ENCODE measurements at places on chromosomes 1 and 21. TPM values are rescaled to one million over a fixed set of nuclear protein-coding genes. Genes with fewer than 3 reads are reported as not detected.

The KCNQ4 gene
- total RNA-seq, result 3.0 TPM

The LCE1C gene
- not detected for total RNA-seq

The TAL1 gene
- not detected for total RNA-seq

The LAPTM5 gene
- total RNA-seq, result not detected

The SH2D1B gene
- not detected for total RNA-seq

The SLFNL1 gene
- total RNA-seq, result 0.14 TPM

The RGS13 gene
- total RNA-seq, result not detected

The GREM2 gene
- 0.12 TPM for total RNA-seq

- DNase-seq, result no peak
These were observed 101.5 kb upstream of the TMEM51 start for GRCh38 chr1:15051882-15052528.

DNA sequence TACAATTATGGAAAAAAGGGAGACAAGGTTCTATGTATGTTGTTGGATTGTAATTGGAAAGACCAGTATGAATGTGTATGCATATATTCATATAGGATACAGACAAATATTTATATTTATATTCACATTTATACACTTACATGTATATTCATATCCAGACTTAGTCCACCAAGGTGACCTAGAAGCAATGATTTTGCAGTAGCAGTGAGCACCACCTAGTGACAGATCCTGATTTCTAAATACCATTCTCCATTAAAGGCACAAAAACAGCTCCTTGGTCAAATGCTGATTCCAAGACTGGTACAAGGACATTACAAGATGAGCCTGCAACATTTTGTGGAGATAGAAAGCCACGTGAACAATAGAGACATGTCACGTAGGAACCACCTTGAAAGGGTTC lies 153.4 kb downstream of the SDCCAG8 start:
- DNase-seq, result peak; percentile 47

DNA sequence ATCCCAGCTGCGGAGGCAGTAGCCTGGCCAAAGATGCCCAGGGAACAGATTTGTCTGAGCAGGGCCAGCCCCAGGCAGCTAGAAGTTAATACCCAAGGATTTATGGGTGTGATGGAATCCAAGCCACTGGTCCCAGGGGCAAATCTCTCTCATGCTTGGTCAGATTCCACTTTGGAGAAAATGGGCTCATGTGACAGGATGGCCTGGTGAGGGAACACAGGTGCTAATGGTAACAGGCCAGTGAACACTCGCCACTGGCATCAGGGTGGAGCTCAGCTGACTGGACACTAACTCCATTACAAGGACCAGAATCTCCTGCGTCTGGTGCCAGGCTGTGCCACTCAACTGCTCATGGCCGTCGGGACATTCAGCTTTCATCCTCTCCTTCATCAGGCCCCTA lies 12.0 kb downstream of the MDM4 start:
- no peak for DNase-seq

GRCh38 chr1:206001476-206001888 lies 1.7 kb downstream of the RAB7B start:
- DNase-seq, result no peak

DNA sequence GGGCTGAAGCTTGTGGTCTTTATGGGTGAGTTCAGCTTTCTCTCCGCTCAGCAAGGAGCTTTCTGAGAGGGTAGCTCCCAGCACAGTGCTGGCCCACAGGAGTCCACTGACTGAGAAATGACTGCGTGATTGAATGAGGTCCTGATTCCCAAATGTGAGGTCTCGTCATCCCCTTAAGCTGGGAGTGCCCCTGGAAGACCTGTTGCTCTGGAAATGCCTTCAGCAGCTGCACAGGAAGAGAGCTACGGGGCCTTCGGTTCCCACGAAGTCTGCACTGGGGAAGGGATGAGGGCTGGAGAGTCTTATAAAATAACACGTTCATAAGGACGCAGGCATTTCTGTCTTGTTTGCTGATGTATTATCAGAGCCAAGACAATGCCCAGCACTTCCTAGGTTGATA lies 14.0 kb downstream of the TNNT2 start:
- DNase-seq, result no peak

DNA sequence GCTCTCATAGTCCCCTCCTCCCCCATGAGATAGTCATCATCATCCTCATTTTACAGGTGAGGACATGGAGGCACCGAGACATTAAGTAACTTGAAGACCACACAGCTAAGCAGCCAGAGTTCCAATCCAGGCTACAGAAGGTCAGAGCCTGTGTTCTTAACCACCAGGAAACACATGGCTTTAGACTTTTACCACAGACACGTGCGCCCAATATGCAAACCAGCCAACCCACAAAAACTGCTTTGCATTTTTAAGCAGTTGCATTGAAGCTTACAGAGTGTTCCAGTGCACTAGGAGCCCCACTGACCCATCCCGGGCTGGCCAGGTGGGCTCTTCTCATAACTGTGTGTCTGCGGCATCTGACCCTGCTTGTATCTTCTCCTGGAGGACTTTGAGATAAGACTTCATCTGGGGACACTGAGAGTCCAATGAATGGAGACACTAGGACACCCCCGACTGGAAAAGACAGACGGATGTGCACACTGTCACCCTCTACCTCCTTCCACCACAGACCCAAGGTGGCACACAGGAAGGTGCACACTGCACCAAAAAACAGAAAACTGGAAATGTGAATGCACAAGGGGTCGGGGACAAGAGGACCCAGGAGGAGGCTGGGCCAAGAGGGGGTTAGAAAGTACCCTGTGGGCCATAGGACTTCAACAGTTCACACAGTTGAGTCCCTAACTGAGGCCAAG lies 56.4 kb downstream of the ETS2 start:
- DNase-seq, result no peak

DNA sequence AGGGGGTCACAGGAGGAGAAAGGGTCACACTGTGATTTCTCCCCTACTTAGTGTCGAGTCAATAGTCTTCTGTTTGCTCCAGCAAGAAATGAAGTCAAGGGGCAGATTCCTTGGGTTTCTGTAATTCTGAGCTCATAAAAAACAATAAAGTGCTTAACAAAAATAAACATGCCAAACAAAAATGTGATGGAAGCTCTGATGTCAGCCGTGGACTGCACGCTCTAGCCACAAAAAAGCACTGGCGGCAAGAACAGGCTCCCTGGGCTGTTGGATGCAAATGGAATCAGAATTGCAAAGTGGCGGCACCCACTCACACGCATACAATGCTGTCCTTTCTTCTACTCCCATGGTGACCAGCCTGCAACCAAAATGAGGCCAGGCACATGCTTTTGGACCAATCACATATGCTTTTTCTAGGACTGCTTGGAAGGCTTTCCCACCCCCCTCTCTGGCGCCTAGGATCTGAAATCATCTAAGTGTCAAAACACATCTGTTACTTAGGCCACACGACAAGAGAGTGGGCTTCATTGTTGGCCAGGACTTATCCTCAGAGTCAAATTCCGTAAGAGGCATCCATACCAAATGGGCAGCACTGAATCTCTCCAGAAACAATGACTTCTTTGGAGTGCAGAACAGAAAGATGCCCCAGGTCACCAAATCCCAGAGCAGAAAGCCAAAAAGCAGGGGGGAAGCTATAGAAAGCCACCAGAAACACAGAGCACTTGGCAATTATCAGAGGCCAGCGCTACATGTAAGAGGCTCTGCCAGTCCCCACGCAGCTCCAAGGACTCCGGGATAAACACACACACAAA lies 9.2 kb downstream of the C1orf198 start:
- DNase-seq, result no peak

GRCh38 chr1:91546301-91546581 lies 45.6 kb downstream of the CDC7 start:
- DNase-seq, result no peak

DNA sequence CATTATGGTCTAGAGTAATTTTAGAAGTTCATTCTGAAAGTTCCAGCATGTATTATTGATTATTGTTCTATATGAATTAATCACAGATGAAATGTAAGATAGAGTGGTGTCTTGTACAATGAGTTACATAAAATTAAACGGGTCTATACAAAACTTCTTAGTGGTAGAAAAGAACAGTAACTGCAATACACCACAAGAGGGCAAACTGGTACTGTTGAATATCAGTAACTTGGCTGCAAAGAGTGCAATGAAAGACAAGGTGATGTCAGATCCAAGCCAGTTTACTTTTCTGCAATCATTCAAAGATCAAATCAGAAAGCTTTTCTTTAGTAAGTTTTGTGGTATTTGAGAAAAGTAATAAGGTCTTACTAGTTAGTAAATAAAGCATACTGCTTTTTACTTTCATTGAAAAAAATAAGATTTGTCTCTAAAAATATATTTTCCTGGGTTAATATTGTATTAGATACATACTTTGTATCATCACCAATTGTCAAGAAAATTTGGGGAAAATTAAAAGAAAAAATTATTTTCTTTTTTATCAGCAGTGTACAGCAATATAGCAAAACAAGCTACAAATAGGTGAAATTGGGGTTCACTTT lies 66.4 kb upstream of the BTG3 start:
- peak; percentile 76 for DNase-seq

GRCh38 chr1:93093332-93094006 lies 14.4 kb downstream of the MTF2 start:
- peak; percentile 73 for DNase-seq

- peak; percentile 92 for DNase-seq
These were observed 24.7 kb downstream of the HMGCS2 start for GRCh38 chr1:119743776-119744597.

DNA sequence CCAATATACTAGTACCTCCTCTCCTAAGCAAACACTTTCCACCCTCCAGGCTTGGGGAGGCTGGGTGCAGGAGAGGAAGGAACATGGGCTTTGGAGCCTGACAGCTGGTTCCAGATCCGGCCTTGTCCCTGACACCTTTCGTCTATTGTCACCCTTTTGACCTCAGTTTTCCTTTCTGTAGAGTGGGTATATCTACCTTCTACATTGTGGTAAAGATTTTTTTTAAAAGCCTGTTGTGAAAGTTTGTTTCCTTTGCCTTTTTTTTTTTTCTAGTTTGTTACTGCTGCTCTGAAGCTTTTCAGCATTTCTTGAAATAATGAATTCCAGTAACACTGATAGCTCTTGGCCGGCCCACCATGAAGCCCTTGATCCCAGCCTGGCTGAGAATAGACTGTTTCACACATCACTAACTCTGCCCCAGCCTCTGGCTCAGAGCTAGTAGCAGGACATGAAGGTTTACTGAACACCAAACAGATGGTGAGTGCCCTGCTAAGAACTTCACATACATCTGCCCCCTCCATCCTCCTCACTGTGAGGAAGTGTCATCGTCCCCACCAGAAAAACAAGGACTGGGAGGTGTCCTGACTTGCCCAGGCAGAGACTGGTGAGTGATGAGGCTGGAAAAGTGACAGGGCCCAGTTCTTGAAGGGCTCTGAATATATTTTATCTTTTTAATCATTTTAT lies 33.0 kb upstream of the ID3 start:
- no peak for DNase-seq

DNA sequence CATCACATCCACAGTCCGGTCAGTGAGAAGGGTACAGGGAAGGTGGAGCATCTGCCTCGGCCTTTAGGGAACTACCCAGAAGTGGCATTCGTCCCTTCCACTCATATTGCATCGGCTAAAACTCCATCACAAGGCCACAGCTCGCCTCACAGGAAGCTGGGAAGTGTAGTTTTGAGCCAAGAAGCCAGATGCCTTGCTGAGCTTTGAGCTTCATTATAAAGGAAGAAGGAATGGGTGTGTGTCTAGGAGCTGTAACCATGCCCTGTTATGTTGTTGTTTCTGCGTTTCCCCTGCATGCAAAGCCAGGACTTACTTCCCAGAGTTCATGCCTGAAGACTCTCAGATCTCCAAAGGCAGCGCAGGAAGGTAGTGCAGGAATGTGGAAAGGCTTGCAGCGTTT lies 61.1 kb downstream of the OPTC start:
- peak; percentile 40 for DNase-seq

GRCh38 chr21:16239659-16240265 lies 510.0 kb downstream of the USP25 start:
- DNase-seq, result no peak

- DNase-seq, result no peak
These were observed 78.0 kb downstream of the LAMC2 start for GRCh38 chr1:183263886-183264602.

DNA sequence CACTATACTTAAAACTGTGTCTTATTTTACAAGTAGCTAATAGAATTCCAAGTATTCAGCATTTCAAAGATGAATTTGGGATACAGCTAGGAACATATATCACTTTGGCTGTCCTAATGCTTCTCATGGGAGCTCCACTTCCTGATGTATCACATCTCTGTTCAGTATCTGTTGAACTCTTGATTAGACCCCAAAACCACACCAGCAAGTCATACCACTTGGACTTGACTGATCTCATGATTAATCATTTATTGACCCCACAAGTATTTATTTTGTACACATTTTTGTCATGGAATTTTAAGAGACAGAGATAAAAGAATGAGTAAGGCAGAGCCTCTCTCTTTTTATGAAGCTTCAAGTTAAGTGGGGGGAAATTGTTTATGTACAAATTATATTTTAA lies 30.0 kb downstream of the TMPRSS15 start:
- no peak for DNase-seq

Measured in GM23338 (cell line).